ENCODE measurements at places on chromosomes 2 and 18.

DNA sequence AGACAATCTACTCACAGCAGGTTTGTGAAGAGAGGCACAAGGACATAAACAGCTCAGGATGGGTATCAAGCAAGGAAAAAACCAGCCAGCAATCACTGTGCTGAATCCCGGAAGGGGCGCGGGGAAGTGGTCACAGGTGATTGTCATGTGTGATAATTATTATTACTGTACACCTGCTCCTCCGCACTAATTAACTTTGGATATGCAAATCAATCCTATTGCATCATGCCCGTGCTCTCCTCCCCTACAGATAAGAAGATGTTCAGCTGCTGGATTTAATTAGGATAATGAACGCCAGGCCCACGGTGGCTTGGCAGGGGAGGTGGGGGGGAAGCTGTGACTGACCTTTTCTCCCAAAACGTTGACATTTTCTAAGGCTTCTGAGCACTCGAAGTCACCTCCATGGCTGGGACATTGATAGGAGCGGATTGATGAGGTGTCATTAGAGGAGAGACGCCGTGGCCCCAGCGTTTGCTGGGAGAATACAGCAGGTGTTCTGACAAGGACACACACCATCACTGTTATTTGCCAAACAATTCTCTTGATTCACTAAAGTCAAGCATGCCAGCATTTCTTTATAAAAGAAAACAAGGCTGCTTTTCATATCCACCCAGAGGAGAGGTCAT is 160.3 kb upstream of the VRK2 start:
- DNase-seq = no peak

DNA sequence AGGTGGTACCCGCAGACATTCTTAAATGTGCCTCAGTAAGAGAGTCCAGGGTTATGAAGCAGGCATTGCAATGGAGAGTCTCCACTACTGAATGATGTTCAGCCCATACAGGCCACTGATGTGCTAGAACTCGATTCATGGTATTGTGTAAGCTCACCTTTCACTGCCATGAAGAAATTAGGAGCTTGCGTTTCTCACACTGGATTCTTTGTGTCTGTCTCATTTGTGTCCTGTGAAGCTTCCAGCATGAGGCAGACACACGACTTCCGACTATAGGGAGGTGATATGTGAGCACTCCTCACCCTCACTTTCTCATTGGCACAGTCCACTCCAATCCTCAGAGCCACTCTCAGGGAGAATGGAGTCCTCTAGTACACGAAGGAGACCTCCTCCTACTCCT is 677.4 kb upstream of the RAB6C start:
- no peak for DNase-seq

GRCh38 chr2:20125616-20126015 is 74.2 kb upstream of the LAPTM4A start:
- no peak for DNase-seq

DNA sequence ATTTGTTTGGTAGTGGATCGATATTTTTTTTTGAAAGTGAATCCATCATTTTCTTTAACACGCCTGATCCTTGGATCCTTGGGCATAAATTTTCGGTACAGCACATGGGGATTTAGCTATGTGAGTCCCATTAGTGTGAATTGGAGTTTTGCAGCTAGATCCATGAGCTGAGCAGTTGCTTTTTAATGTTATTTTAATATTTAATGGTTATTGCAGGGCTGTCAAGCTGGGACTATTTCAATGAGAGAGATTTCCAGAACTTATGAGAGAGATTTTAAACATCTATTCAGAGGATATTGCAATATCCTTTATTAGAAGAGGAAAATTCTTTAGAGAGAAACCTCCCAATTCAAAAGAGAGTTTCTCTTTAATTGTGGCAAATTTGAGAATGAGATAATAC is 35.6 kb upstream of the TCF4 start:
- no peak for DNase-seq

GRCh38 chr2:189213250-189213649 is 33.7 kb upstream of the COL5A2 start:
- DNase-seq = no peak

DNA sequence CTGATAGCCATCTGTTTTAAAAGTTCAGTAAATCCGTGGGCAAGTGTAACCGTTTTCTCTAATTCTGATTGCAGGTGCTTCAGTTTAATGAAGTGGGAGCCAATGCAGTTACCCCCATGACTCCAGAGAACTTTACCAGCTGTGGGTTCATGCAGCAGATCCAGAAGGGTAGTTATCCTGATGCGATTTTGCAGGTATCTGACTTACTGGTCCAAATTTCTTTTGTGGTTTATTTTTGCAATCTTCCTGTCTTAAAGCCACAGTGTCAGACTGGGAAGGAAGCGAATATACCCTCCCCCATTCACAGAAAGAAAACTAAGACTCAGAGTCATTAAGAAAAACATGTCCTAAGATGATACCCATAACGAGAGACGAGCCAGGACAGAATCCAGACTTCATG is 7.7 kb downstream of the SERPINB2 start:
- DNase-seq = no peak

Measured in cortex of kidney (tissue), 1 donor.